ENCODE measurements at places on chromosomes 6 and 20.
A peak's percentile ranks its signal among the peaks of the same experiment; 100 is the strongest.

DNA sequence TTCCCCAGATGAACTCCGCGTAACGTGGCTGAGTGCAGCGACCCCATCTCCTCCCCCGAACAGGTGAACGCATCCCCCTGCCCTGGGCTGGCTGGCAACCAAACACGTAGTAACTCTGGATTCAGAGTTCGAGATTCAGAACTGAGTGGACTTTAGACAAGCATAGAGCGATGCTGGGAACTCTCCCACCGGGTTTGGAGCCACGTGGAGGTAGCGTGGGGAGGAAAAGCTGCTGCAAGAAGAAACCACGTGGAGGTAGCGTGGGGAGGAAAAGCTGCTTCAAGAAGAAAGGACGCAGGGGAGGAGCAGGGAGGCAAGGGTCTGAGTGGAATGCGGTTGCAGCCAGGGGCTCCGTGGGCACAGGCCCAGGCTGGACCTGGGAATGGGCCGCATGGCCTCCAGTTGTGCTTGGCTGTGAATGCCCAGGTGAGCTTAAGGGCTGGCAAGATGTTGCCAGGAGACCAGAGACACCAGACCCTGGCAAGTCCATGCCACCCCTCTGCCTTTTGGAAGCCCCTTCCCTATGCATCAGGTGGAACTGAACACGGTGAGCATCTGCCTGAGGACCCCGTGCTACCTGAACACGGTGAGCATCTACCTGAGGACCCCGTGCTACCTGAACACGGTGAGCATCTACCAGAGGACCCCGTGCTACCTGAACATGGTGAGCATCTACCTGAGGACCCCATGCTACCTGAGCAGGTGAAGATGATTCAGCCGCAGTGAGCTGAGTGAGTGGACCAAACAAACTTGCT, 118.0 kb upstream of the FRMD1 start:
- DNase-seq = no peak

DNA sequence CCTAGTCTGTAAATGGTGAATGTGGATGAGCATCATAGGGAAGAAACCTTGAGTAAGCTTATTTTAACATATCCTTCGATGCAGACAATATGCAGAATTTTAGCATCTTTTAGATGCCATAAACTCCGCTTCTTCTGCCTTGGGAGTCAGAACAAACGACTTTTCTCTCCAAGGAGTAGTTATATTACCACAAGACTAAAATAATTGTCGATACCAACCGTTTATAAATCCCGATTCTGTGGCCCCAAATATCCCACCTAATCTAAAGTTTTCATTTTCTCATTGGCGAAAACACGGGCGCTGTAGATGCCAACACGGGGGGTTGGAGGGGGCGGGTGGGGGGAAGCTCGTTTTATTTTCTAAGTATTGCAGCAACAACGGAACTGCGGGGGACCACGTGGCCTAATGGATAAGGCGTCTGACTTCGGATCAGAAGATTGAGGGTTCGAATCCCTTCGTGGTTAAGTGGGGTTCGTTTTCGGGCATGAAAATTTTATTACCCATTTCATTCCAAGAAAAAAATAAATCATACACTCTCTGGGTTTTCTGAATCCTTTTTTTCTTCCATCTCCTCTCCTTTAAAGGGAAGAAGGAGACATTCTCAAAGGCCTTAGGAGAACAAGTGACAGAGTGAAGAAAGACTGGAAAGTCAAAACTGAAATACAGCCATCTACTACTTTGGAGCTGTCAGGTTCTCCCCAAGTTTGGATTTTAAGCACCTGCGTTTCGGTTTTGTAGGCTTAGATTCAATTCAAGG, 65.5 kb upstream of the BTN3A2 start:
- DNase-seq = no peak

DNA sequence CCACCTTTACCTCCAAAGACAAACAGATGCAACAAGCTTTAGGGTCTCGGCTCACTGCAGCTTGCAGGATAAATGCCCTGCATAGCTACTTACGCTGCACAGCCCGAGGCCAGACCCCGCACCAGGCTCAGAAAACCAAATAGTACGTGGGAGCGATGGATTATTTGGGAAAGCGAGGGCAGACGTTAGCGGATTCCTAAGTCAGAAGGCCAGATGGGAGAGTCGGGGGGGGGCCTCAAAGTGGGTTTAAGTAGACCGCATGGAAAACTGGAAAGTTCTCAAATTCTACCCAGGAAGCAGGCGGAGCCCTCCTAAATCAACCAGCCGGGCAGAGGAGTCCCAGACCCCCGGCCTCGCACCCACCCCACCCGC, 382 bp downstream of the SFT2D1 start:
- peak; percentile 7 for DNase-seq

DNA sequence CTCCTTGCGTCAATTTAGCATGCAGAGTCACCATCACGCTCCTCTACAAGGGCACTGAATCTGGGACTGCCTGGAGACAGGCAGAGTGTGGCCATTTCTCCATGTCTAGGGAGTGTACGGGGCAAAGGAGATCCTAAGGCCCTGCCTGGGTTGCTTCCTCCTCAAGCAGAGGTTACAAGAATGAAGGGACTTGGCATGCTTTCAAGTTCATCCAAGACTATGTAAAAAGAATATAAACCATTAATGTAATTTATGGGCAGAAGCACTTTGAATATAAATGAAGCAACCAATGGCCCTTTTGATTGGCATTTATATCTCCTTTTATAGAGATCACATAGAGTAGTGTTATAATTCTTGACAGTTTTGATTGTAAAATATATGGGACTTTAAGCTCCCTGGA, 137.5 kb downstream of the BTBD3 start:
- no peak for DNase-seq

- no peak for DNase-seq
These were observed 45.2 kb downstream of the KIF16B start for GRCh38 chr20:16528078-16528477.

- no peak for DNase-seq
These were observed 49.7 kb upstream of the SNX9 start for GRCh38 chr6:157773248-157773773.

- DNase-seq = no peak
These were observed 29.8 kb downstream of the UST start for GRCh38 chr6:148776321-148777308.

- DNase-seq = no peak
These were observed 47.1 kb upstream of the PIM1 start for GRCh38 chr6:37122861-37123260.

- no peak for DNase-seq
These were observed 76.8 kb downstream of the HIVEP2 start for GRCh38 chr6:142867988-142868812.

DNA sequence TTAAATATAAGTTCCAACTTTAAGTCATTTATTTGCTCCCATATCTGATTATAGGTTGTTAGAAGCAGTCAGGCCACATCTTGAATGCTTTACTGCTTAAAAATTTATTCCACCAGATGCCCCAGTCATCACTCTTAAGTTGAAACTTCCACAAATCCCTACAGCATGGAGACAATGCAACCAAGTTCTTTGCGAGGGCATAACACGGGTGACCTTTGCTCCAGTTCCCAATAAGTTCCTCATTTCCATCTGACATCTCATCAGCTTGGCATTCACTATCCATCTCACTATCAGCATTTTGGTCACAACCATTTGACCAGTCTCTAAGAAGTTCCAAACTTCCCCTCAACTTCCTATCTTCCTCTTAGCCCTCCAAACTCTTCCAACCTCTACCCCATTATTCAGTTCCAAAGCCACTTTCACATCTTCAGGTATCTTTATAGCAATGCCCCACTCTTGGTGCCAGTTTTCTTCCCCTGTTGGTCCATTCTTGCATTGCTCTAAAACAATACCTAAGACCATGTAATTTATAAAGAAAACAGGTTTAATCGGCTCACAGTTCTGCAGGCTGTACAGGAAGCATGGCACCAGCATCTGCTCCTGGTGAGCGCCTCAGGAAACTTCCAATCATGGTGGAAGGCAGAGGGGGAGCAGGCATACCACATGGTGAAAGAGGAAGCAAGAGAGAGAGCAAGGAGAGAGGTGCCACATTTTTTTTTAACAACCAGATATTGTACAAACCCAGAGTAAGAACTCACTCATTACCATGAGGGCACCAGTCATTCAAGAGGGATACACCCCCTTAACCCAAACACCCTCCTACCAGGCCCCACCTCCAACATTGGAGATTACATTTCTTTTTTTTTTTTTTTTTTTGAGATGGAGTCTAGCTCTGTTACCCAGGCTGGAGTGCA, 15.9 kb upstream of the ITPR3 start:
- DNase-seq = no peak

DNA sequence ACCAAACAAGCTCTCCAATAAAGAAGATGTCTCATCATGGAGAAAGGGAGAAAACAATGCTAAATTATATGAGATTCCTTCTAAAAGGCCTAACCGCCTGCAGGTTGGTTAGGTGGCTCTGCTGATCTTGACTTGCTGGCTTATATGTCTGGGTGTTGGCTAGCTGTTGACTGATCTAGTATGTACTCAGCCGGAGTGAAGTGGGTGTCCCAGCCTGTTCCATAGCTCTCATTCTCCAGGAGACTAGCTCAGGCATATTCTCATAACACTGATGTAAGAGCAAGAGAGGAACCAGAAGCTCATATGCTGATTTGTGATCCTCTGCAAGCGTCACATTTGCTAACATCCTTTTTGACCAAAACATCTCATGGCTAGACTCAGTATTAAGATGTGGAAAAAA, 473.0 kb downstream of the BMP2 start:
- no peak for DNase-seq

- no peak for DNase-seq
These were observed 336.6 kb downstream of the CDH4 start for GRCh38 chr20:61588411-61589385.
